Heart left ventricle (tissue), 16 donors: ENCODE measurements at places on chromosomes 12 and 14. TPM values are rescaled to one million over a fixed set of nuclear protein-coding genes. Genes with fewer than 3 reads are reported as not detected.

DNA sequence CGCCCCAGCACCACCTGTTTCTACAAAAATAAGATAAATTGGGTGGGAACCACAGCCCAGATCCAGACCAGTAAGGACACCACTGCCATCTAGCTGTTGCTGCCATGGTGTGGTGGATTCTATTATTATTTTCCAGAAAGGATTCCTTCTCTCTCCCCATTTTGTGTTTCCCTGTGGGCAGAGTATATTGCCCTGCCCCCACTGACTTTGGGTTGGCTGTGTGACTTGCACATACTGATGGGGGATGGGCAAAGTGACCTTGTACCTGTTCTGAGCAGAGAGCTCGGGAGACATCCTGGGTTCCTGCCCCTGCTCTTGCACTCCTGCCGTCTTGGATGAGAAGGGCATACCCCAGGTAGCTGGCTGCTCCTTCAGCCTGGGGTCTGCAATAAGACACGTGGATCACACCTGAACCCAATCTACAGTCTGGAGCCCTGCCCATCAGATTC, 24.3 kb downstream of the MOAP1 start:
- H3K36me3 ChIP-seq: no peaks in the 10 kb centered on the region
- H3K27ac ChIP-seq: no peak overlapping the region
- DNase-seq: no peak
- no peaks in the 10 kb centered on the region for H3K27me3 ChIP-seq
- no peaks in the 10 kb centered on the region for H3K4me1 ChIP-seq

DNA sequence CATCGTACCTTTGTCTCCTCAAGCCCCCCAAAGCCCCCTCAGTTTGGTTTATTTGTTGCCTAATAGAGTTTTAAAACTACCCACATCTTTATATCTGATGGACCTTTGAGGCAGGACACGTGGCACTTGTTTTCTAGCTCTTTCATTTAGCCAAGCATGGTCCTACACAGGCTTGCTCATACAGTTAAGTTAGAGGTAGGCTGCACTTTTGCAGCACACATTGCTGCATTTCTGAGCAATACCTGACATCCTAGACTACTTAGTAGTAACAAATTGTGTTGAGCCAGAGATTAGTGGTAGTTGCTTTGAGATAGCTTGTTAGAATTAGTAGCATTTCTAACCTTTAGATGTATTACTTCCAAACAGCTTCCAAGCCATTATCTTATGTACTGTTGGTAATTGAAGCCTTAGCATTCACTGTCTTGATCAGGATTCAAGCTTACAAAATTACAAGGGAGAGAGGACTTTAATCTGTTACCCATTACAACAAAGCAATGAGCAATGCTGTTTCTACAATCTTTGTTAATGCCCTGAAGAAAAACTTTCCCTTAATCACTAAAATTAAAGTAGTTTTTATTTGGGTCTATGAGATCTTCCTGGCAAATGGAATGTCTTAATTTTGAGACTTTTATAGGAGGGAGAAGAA, 96.6 kb downstream of the WNK1 start:
- H3K27ac ChIP-seq: no peak overlapping the region
- H3K36me3 ChIP-seq: peaks cover 7% of the 10 kb centered on the region
- no peaks in the 10 kb centered on the region for H3K27me3 ChIP-seq

DNA sequence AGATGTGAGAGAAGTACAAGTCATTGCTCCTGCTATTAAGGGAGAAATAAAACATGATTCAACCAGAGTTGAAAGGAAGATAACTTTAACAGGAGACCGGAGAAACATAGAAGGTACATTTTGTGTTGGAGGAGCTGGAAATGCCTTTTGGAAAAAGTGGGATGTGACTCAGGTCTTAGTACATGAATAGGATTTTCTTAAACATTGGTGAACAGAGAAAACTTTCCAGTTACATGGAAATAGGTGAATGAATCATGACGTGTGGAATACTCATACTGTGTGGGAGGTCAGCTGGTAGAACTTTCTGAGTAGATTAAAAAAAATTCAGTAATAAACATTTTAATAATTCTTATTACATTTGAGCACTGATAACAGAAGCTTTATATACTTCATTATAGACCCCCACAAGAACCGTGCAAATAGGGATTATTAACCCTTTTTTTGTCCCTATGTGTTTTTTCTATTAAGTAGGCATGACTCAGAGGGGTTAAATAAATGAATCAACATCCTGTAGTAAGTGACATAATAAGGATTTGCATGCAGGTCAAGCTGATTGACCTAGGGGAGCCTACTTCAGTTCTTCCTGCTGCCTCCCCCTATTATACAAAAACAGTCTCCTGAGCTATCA, 710.5 kb downstream of the NOVA1 start:
- no peak overlapping the region for H3K4me3 ChIP-seq
- no peak for DNase-seq
- H3K4me1 ChIP-seq: no peaks in the 10 kb centered on the region
- H3K36me3 ChIP-seq: no peaks in the 10 kb centered on the region
- no peak overlapping the region for H3K27ac ChIP-seq

DNA sequence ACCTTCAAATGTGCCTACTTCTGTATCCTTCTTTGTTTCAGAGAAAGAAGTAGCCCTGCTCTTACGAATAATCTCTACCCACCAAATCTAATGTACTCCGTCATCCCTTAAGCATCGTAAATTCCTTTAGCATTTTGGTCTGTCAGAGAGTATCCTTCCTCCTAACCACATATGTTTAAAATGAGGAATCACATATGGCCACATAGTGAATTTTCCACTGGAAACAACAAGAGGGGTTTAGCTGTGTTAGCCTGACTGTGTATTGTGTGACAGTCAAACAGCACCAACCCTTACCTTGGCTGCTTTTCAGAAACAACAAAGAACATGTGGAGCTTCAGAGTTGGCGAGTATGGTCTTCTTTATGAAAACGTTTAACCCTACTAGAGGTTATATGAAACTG, 5.5 kb downstream of the LUM start:
- no peak overlapping the region for H3K4me3 ChIP-seq
- no peaks in the 10 kb centered on the region for H3K27me3 ChIP-seq
- H3K27ac ChIP-seq: peak overlapping the region; percentile 25
- DNase-seq: no peak

DNA sequence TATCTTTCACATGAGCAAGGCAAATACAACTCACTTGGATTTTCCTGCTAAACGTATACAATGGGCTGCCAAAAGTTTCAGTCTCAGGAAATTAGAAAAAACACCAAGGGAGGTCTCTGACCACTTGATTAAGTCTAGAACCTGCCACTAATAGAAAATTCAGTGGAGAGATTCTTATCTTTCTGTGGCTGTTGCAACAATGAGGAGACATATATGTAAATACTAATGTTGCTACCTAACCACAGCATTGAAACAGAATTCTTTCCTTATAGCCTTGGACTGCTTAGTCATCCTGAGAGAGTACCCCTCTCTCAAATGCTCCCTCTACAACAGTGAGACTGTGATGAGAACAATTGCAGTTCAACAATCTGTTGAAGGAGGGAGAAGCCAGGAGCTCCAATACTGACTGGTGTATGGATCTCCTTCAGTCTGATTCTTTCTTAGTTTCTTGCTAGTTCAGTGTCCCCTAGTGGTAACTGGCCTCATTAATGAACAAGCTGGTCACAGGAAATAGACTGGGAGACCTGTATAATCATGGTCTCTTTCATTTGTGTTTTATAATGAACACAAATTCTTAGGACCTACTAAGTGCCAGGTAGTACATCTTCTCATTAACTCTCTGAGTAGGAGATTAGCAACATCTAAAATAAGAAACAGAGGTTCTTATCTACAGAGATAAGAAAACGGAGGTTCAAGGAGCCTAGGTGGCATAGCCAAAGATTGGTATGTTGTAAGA, 164.5 kb downstream of the SLC38A4 start:
- no peak overlapping the region for H3K4me3 ChIP-seq
- peaks cover 39% of the 10 kb centered on the region for H3K4me1 ChIP-seq
- peak overlapping the region; percentile 77 for H3K27ac ChIP-seq
- no peaks in the 10 kb centered on the region for H3K27me3 ChIP-seq

- no peaks in the 10 kb centered on the region for H3K4me1 ChIP-seq
- no peak overlapping the region for H3K4me3 ChIP-seq
- no peak overlapping the region for H3K27ac ChIP-seq
- H3K27me3 ChIP-seq: no peaks in the 10 kb centered on the region
- no peak for DNase-seq
Observed at GRCh38 chr14:37972941-37973887, 234.5 kb upstream of the SSTR1 start.

- no peak for DNase-seq
- no peaks in the 10 kb centered on the region for H3K27me3 ChIP-seq
- H3K27ac ChIP-seq: no peak overlapping the region
- no peak overlapping the region for H3K4me3 ChIP-seq
Observed at GRCh38 chr14:89504091-89504490, 87.1 kb upstream of the FOXN3 start.

DNA sequence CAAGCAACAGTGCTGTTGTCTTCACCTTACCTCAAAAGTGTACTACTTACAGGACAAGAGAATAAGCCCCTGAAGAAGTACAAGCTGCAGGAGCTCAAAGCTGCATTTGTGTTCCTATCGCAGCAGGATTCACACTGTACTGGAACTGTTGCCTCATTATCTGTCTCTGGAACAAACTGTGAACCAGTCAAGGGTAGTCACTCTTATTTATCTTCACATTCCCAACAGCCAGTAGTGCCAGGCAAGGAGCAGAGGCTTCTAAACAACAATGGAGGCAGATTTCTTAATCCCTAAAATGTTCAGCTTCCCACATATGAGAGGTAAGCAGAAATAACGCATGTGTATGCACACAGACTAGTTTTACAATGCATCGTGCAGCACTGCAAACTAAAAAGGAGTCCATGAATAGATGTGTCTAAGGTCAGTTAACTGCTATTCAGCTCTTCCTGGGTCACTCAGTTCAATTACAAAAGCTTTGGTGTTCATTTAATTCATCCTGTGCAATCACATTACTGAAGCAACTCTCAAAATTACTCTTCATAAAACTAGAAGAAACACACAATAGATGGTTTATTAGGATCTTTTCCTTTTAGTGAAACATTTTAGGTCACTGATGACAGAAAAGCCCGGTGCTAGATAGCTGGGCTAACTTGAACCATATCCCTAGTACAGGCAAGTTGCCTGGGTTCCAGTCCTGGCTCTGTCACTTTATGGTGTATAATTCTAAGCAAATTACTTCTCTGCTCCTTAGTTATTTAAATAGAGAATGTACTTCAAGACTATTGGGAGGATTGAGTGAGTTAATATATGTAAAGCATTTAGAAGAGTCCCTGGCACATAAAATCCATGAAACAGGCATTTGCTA, 2.7 kb downstream of the APPL2 start:
- H3K27me3 ChIP-seq: no peaks in the 10 kb centered on the region
- peak overlapping the region; percentile 25 for H3K4me3 ChIP-seq
- no peak for DNase-seq
- H3K27ac ChIP-seq: peak overlapping the region; percentile 74
- peaks cover 12% of the 10 kb centered on the region for H3K36me3 ChIP-seq
- H3K4me1 ChIP-seq: peaks cover 56% of the 10 kb centered on the region

DNA sequence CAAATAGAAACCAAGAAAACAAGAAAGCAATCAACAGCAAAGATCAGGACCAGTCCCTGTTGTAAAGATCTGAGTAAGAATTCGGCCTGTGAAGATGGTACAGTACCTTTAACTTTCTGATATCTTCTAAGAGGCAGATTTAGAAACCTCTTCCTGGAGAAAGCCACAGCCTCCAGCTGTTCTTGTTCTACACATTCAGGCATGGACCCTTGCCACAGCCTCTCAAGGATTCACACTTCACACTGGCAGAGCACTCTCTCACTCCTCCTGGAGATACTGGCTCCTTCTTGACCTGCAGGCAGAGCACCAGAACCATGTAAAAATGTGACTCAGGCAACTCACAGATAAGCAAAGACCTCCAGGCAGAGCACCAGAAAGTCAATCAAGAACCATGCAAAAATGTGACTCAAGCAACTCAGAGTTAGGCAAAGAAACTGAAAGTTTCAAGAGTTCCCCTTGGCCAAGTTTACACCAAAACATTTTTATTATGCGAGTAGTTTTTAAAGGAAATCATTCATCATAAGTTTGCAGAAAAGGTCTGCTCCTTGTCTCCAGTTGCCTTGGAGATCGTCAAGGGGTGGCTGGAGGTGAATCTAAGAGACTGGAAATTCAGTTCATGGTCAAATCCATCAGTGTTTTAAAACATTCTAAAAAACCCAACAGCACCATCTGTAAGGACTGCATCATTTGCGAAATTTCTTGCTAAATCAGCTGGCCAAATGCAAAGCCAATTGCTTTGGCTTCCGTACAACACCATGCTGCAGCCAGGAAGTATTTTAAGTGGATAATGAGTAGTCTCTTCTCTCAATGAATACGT, 119.3 kb upstream of the MDM1 start:
- no peak overlapping the region for H3K27ac ChIP-seq
- no peak overlapping the region for H3K4me3 ChIP-seq
- no peaks in the 10 kb centered on the region for H3K36me3 ChIP-seq
- no peaks in the 10 kb centered on the region for H3K27me3 ChIP-seq
- H3K4me1 ChIP-seq: peaks cover 44% of the 10 kb centered on the region

GRCh38 chr12:92973614-92974013, 44.5 kb upstream of the EEA1 start:
- no peak for DNase-seq
- H3K36me3 ChIP-seq: no peaks in the 10 kb centered on the region
- H3K4me1 ChIP-seq: no peaks in the 10 kb centered on the region
- no peak overlapping the region for H3K4me3 ChIP-seq
- no peaks in the 10 kb centered on the region for H3K27me3 ChIP-seq

DNA sequence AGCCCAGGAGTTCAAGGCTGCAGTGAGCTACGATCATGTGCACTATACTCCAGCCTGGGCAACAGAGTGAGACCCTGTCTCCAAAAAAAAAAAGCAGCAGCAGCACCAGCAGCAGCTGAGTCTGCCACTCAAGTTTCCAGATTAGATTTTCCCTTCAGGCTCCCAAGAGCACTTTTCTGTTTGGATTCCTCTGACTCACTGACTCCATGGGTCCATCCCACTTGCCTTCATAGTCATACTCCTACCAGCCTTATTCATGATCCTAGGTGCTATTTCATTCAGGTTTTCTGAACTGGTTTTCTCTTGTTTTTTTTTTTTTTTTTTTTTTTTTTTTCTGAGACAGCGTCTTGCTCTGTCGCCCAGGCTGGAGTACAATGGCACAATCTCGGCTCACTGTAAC, 6.8 kb upstream of the TWF1 start:
- H3K36me3 ChIP-seq: no peaks in the 10 kb centered on the region
- no peaks in the 10 kb centered on the region for H3K27me3 ChIP-seq
- H3K27ac ChIP-seq: no peak overlapping the region
- no peak for DNase-seq
- H3K4me3 ChIP-seq: no peak overlapping the region

GRCh38 chr14:32702562-32702961, 236.1 kb upstream of the NPAS3 start:
- no peaks in the 10 kb centered on the region for H3K27me3 ChIP-seq
- H3K27ac ChIP-seq: peak overlapping the region; percentile 56
- peak; percentile 50 for DNase-seq
- H3K36me3 ChIP-seq: peaks cover 6% of the 10 kb centered on the region
- no peak overlapping the region for H3K4me3 ChIP-seq

GRCh38 chr14:104282332-104283196, 144.2 kb downstream of the KIF26A start:
- no peak overlapping the region for H3K27ac ChIP-seq
- H3K4me3 ChIP-seq: no peak overlapping the region
- no peaks in the 10 kb centered on the region for H3K36me3 ChIP-seq
- H3K4me1 ChIP-seq: no peaks in the 10 kb centered on the region
- no peaks in the 10 kb centered on the region for H3K27me3 ChIP-seq
- DNase-seq: peak; percentile 18

ACOT6 gene
- total RNA-seq: not detected

CYP46A1 gene
- 8.0 TPM for total RNA-seq

SCNN1A gene
- total RNA-seq: 0.35 TPM

RNASE7 gene
- total RNA-seq: not detected

KRT71 gene
- total RNA-seq: not detected

STAC3 gene
- 0.47 TPM for total RNA-seq
